ENCODE measurements at places on chromosomes 1 and 21. TPM values are rescaled to one million over a fixed set of nuclear protein-coding genes. Genes with fewer than 3 reads are reported as not detected.

PLPPR5 gene
- 1.6 TPM for polyA plus RNA-seq

CCDC181 gene
- 12.9 TPM for polyA plus RNA-seq

KCNT2 gene
- polyA plus RNA-seq = 10.5 TPM

SPOCD1 gene
- 0.31 TPM for polyA plus RNA-seq

GBP6 gene
- not detected for polyA plus RNA-seq

DENND2C gene
- polyA plus RNA-seq = 3.1 TPM

TMPRSS2 gene
- polyA plus RNA-seq = 43.6 TPM

CSTB gene
- polyA plus RNA-seq = 64.3 TPM

CLCNKA gene
- 14.2 TPM for polyA plus RNA-seq

IGSF3 gene
- polyA plus RNA-seq = 30.4 TPM

CLCC1 gene
- 39.3 TPM for polyA plus RNA-seq

NUP133 gene
- polyA plus RNA-seq = 49.3 TPM

MAP3K21 gene
- polyA plus RNA-seq = 26.7 TPM

LRRC39 gene
- polyA plus RNA-seq = 2.4 TPM

AK5 gene
- 6.2 TPM for polyA plus RNA-seq

RXRG gene
- polyA plus RNA-seq = 1.4 TPM

FBLIM1 gene
- 41.8 TPM for polyA plus RNA-seq

HCN3 gene
- 9.3 TPM for polyA plus RNA-seq

FALEC gene
- polyA plus RNA-seq = 0.40 TPM

MPL gene
- 0.50 TPM for polyA plus RNA-seq

DMBX1 gene
- not detected for polyA plus RNA-seq

GJC2 gene
- polyA plus RNA-seq = 0.71 TPM

TNFSF18 gene
- polyA plus RNA-seq = 0.10 TPM

SUSD4 gene
- polyA plus RNA-seq = 14.8 TPM

RGSL1 gene
- not detected for polyA plus RNA-seq

OR14A2 gene
- polyA plus RNA-seq = not detected

CCDC30 gene
- 20.8 TPM for polyA plus RNA-seq

RIPPLY3 gene
- polyA plus RNA-seq = 2.3 TPM

TCHHL1 gene
- not detected for polyA plus RNA-seq

OR2T2 gene
- not detected for polyA plus RNA-seq

FABP3 gene
- polyA plus RNA-seq = 87.8 TPM

All from right renal cortex interstitium (tissue), 3 donors.